ENCODE measurements at places on chromosomes 1 and 21.

DNA sequence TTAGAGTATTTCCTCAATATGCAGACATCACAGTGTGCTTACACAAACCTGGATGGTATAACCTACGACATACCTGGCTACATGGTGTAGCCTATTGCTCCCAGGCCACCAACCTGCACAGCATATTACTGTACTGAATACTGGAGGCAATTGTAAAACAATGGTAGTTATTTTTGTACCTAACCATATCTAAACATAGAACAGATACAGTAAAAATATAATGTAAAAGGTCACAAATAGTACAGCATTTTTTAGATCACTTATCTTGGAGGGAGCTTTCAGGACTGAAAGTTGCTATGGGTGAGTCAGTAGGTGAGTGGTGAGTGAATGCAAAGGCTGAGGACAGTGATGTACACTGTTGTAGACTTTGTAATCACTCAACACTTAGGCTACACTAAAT lies 492.3 kb downstream of the MRPL39 start:
- DNase-seq, result no peak

- no peak for DNase-seq
Measured at GRCh38 chr21:23585419-23585818, 2021.9 kb downstream of the MRPL39 start.

DNA sequence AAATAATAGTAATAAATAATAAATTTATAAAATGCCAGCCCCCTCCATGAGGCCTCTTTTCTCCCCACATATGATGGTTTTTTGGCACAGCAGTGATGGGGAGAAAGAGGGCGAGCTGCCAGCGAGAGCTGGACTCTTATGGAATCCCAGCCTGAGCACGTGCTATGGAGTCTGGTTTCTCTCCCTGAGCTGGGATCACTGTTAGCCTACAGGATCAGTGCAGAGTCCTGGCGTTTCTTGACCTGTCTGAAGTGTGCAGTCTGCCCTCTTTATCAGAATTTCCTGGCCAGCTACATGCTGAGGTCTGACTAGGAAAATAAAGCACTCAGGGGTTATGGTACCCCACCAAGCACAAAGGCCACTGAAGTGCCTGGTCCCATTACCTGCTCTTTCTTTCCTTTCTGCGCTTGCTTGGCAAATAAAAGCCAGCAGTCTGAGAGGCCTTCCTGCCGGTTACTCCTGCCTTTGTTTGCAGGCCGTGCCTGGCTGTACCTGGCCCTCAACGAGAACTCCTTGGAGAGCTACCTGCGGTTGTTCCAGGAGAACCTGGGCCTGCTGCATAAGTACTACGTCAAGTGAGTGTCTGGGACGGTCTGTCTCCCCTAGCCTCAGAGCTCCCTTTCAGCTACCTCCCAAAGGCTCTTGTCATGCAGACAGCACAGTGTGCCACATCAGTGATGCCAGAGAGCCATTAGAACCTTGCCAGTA lies 18.5 kb upstream of the SLC25A34 start:
- DNase-seq, result no peak

GRCh38 chr1:7596126-7596965 lies 174.8 kb upstream of the VAMP3 start:
- DNase-seq, result no peak

DNA sequence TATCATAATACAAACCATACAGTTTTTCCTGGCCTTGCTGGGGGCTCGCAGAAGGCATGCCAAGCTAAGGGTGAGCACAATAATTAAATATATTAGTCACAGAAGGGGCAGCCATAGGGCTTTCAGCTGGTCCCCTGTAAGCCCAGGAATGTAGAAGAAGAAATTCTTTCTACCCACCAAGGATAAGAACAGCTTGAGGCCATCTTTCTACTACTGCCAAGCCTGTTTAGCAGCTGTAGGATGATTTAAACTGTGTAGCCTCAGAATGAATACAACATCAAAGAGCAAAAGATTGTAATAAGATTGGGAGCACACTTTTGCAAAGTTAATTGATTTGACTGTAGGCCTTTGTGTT lies 171.5 kb downstream of the LRRC7 start:
- DNase-seq, result peak; percentile 5

DNA sequence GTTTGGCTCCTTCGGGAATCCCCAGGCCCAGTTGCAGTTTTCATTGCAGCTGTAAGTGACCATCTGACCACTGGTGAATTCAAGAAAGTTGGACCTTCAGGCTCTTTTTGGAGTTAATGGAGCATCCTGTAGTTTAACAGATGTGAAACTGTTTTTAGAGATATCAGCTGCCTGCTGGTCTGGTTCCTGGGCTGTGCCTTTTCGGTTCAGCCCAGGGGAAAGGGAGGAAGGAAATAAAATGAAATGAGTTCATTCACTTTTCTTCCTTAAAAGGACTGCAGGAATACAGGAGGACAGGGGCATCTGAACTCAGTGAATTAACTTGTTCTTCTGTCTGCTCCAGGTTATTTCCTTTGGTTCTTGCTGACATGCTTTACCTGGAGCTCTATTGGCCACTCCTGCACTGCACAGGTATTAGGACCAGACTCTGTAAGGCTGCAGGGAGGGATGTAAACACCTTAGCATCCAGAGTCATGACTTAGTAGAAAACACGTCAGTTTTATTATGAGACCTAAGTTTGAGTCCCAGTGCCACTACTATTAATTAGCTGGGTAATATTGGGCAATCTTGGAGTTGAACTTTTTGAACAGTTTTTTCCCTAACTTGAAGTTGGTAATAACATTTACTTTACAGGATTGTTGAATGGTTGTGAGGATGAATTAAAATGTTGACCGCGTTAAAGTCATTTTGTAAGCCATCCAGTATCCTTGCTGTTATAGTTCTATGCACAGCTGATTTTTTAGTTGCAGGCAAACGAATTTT lies 83.6 kb downstream of the LRRC8D start:
- DNase-seq, result no peak

DNA sequence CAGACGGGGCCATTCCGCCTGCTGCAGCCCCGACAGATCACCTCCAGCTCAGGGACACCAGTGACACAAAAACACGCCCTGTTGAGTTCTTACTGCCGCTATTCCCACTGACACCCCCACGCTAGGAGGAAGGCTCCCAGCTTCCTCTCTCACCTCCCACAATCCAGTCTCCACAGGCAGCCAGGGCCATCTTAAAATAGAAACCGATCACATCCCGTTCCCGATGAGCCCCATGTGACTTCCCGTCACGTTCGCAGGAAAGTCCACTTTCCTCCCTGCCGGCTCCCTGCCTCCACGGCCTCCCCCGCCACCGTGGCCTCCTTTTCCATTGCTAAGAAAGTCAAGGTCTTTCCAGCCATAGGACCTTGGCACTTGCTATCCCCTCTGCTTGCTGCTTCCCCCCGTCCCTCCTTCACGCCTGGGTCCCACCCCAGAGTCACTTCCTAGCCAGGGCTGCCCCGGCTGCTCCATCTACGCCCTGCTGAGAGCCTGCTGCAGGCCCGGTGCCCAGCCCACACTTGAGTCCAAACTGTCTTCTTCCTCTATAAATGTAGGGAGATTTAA lies 24.0 kb upstream of the DDOST start:
- DNase-seq, result no peak

DNA sequence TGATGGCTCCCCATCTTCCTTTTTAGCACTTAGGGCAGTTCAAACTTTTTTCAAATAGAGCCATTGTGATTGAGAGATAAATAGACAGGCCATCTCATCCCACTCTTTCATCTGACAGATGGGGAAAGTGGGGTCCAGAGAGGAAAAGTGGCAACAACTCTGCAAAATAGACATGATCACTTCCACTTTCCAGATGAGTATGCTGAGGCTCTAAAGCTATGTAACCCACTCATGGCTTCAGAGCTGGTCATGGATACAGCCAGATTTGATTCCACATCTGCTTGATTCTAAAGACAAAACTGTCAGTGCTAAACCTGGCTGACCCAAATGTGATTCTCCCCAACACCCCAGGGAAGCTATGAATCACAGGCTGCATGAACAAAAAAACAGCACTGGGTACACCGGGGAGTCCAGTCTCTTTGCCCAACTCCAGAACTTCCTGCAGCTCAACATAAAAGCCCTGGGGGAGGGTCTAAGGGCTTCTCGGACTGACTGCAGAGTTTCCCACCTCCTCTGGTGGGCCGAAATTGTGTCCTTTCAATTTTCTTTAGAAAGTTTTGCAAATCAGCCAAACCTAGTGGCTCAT lies 59.3 kb downstream of the PLPP3 start:
- no peak for DNase-seq

GRCh38 chr1:201475915-201476669 lies 7.1 kb upstream of the PHLDA3 start:
- DNase-seq, result no peak

- DNase-seq, result no peak
Measured at GRCh38 chr1:220325306-220325995, 53.2 kb upstream of the RAB3GAP2 start.

GRCh38 chr1:220966881-220967611 lies 87.8 kb downstream of the HLX start:
- no peak for DNase-seq

DNA sequence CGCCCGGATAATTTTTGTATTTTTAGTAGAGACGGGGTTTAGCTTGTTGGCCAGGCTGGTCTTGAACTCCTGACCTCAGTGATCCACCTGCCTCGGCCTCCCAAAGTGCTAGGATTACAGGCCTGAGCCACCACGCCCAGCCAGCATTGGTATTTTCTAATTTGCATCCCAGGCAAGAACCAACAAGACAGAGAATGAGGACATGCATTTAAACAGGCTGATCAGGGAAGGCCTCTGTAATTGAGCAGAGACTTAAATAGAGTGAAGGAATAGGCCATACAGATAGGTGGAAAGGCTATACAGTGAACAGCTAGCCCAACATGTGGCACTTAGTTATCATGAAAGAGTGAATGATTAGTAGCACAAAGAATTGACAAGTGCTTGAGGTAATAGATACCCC lies 230.4 kb downstream of the SLC35F3 start:
- no peak for DNase-seq

DNA sequence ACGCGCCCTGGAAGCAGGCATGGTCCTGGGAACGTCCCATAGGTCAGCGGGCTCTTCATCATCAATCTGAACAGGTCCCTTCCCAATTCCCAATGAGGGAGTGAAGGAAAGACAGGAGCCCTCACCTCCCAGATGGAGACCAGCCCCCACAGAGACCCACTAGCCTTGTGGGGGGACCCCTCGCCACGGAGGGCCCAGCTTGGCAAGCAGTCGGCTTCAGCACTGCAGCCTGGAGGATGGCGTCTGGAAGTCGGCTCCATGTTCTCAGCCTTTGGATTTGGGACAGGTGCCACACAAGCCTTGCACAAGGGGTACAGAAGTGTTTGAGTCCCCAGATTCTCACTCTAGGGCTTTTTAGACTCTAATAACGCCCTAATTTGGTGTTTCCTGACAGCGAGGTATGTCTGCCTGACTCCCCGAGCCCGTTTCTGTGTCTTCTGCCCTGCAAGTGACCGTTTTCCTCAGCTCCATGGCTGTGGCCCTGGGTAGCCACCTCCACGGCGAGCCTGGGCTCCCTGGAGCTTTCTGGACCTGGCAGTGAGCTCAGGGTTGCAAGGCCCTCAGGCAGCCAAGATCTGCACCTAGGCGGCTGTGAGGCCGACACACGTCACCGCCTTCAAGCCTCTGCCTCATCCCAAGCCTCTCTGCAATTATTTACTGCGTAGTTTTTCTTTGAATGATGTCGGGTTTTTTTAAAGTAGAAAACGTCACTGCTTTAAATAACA lies 25.0 kb upstream of the SUMO3 start:
- no peak for DNase-seq

- DNase-seq, result peak; percentile 34
Measured at GRCh38 chr1:203677771-203678170, 51.1 kb downstream of the ATP2B4 start.

- DNase-seq, result no peak
Measured at GRCh38 chr1:1917304-1917976, 1.6 kb downstream of the TMEM52 start.

DNA sequence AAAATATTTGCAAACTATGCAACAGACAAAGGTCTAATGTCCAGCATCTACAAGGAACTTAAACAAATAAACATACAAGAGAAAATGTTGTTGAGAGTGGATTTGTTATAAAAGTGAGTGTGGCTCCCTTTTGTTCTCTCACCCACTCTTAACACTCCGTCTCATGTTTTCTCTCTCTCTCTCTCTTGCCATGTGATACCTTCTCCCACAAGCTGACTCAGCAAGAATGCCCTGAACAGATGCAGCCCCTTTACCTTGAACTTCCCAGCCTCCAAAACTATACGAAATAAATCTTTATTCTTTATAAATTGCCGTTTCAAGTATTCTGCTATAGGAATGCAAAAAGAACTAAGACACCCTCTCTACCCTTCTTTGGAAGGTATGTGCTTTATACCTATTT lies 234.1 kb downstream of the ADGRL2 start:
- no peak for DNase-seq

GRCh38 chr1:202235856-202236837 lies 42.5 kb downstream of the LGR6 start:
- DNase-seq, result peak; percentile 78

DNA sequence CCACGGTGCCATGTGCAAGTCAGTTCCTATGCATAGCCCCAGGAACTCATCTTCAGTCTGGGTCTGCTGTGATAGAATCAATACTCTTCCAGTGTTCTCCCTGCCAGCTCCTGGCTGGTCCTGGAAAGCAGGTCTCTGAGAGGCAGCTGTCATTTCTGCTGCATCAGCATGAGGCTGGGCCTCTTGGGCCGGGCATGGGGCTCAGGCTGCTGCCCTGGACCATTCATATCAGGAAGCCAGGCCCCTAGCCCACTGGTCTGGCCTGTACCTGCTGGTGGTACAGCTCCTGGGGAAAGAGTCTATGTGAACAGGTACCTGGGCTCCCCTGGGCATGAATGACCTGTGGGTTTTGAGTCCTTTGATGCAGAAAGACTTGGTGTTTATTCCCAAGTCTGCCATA lies 173.6 kb upstream of the CSF3R start:
- no peak for DNase-seq

DNA sequence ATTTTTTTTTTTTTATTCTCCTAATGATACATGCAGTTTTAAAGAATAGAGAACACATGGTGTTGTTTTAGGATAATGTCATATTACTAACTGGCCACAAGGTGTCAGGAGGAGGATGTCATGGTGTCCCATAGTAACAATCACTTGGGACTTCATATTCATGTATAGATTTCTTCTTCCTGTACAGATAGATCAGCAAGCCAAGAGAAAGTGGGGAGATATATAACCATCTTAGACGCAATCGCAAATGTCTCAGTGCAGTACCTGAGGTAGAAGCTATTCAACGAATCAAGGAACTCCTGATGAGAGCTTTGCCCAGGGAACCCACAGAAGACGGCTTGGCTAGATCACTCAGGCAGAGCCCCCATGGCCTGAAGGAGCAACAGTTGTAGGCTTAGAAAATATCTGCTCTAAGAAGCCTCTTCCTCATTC lies 12.3 kb downstream of the OR2T11 start:
- DNase-seq, result no peak

Data from neural progenitor cell (in vitro differentiated cells).